ENCODE measurements at places on chromosomes 5 and 9.
A peak's percentile ranks its signal among the peaks of the same experiment; 100 is the strongest.

DNA sequence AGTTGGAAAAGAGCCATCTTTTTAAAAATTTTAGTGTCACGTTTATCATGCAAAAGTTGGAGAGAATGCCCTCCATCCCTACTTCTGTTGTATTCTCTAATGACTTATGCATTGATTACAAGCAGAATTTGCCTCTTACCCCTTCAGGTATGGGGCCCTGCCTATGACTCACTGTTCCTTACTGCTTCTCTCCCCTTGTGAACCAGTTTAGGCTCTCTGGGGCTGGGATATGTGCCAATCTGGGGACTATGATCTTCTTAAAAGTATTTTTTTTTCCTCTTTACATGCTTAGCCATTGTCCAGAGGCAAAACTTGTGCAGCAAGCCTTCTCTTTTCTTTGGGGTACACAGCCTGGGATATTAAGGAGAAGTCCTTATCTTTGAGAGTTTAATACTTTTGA lies 37.4 kb downstream of the CAMK4 start:
- DNase-seq, result no peak

DNA sequence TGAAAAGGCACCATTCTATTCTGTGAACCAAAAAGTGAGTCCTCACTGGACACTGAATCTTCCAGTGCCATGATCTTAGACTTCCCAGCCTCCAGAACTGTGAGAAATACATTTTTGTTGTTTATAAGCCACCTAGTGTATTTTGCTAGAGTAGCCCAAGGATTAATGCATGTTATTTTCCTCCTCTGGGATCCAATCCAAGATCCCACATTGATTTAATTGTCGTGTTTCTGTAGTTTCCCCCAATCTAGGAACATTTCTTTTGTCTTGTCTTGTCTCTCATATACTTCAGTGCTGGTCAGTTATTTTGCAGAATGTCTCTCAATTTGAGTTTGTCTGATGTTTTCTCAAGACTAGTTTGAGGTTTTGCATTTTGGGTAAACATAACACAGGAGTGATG lies 36.4 kb downstream of the GDNF start:
- peak; percentile 17 for DNase-seq

GRCh38 chr9:127966416-127967150 lies 14.2 kb downstream of the EEIG1 start:
- no peak for DNase-seq

- no peak for DNase-seq
These were observed 367.2 kb downstream of the MLLT3 start for GRCh38 chr9:20255052-20255451.

DNA sequence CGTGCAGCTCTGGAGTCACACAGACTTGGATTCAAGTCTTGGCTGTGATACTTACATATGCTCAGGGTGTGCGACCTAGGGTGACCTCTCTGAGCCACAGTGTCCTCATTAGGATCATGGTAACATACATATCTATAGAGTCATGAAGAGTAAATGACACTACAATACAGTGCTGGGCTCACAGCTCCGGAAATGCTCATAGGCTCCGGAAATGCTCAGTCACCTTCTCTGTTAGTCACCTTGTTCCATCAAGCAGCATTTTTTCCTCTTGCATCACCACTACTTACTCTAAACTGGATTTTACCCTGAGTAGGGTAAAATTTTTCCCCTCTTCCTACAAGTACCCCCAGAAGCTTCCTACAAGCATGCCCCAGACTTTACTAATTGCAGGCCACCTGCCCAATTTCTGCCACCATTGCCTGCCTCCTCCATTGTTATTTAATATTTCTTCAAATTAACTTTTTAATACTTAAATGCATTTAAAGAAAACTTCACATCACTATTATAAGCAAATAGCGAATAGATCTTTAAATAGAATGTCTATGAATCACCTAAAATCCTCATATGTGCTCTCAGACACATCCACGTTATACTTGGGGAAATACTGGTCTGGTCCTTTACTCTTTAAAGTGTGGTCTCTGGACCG lies 147.6 kb upstream of the SPRY4 start:
- DNase-seq, result peak; percentile 86

DNA sequence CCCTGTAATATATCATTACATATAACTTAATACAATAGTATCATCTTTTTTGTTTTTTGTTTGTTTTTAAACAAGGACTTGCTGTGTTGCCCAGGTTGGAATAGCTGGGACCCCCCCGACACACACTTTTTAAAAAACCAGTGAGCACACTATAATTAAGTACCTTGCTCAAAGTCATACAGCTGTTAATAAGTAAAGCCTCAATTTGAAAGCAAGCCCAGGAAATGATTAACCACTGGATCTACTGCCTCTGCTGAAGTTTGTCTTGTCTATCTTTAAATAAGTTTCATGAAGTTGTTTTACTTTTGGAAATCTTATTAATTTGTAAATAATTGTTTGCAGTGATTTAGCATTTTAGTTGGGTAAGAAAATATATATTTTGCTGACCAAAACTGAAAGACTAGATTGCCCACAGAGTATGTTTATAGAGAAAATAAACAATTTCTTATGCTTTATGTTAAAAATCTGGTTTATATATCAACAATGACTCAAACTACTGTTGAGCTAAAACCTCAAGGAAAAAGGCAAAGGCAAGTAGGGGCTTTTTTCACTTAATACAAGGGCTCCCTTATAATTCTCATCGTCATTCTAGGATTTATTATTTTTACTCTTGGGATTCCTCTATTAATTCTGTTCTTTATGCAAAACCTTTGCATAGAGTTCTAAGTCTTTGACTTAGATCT lies 5.8 kb upstream of the CARNMT1 start:
- DNase-seq, result no peak

DNA sequence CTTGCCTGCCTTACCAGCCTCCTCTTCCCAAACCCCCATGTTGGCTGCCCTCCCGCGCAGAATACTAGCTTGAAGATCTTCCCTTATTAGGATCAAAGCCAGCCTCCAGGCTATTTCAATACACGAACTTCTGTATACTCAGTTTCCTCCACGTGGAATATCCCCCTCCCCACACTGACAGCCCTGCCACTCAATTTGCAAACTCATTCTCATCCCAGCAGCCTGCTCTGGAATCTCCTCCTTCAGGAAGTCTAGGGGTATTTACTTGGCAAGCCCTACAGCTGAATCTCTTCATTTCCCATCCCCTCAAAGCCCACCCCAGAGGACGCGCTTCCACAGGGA lies 157.0 kb upstream of the SMIM23 start:
- no peak for DNase-seq

- DNase-seq, result no peak
These were observed 603 bp downstream of the SAXO1 start for GRCh38 chr9:19032406-19032805.

GRCh38 chr5:139243425-139243970 lies 45.3 kb upstream of the SIL1 start:
- peak; percentile 69 for DNase-seq

DNA sequence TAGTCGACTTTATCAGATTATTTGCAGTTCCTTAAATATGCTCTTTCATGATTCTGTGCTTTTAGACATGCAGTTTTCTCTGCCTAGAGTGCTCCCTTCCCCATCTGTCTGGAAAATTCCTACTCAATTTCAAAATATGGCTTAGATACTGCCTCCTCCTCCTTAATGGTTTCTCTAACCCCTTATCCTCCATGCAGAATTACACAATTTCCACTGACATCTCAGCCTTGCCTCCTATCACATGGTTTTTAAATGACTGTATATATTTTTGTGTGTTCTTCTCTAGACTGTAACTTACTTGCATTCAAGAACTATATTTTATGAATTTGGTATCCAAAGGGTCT lies 85.2 kb downstream of the SLC44A1 start:
- DNase-seq, result peak; percentile 27

DNA sequence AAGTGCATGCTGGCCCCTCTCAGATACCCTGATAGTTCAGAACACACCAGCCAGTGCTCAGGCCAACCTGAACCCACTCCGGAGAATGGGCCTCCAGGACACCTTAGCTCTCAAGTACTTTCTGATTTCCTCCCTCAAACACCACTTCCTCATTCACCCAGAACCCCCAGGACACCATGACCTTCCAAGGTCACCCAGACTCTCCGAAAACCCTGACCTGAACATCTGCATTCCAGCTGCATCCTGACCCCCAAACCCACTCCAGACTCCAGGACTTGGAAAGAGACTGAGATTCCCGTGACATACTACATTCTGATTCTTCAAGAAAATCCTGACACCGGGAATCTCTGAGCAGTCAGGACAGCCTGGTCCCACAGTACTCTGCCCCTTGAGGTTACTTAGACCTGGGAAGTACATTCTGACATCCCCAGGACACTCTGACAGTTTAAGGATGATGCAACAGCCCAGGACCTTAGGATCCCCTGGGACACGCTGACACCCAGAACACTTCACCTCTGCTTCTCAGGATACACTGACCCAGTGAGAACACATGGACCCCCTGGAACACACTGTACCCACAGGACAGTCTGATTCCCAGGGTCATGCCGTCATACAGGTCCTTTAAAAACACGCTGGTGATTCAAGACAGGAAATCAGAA lies 747 bp upstream of the PROP1 start:
- DNase-seq, result no peak

GRCh38 chr5:150999704-151000442 lies 20.5 kb upstream of the GPX3 start:
- no peak for DNase-seq

GRCh38 chr9:127129718-127130085 lies 7.3 kb upstream of the ANGPTL2 start:
- no peak for DNase-seq

DNA sequence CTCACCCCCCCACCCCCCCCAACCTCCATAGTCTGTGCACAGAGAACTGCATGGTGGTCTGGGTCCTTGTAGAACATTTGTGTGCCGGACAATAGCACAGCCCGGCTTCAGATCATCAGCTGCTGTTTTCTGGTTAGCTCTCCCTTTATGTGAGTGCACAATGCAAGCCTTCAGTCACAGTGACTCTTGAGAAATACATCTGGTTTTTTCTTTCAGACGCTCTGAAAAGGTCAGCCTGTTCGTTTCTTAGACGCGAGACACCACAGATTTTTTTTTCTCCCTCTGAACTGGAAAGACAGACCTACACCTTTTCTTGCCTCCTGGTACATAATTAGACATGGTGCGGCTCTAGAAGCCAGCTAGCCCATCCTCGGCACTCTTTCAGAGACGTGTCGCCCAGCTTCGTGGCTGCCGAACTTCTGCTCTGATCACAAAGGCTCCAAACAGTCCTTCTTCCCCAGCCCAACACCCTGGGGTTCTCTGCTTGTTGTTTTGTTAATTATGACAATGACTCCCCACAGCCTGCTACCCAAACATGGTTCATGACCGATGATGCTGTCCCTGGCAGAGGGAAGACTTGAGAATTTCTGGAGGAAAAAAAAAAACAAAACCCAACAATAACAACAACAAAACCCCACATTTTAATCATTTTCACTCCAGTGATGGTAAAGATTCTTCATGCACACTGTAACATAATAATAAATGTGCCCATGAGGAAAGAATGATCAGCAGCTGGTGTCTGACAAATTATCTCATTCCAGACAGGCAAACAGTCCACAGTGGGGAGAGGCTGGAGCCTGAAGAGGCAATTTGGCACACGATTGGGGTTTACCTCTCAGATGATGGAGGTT lies 241.4 kb upstream of the ZNF462 start:
- peak; percentile 15 for DNase-seq

DNA sequence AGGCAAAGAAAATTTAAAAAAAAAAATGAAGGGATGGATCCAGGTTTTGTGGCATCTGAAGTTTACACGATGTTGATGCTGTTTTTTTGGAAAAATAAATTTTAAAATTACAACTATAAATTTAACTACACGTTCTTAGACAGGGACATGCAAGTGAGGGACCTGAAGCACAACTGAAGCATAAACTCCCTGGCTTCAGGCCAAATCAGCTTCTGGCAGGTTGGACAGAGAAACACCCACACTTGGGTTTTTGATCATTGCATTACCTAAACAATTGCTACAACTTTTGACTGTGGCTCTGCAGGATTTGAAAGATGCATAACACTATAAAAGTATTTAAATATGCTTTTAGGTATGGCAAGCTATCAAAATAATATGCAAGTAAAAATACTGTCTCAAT lies 1318.3 kb upstream of the DMAC1 start:
- no peak for DNase-seq

DNA sequence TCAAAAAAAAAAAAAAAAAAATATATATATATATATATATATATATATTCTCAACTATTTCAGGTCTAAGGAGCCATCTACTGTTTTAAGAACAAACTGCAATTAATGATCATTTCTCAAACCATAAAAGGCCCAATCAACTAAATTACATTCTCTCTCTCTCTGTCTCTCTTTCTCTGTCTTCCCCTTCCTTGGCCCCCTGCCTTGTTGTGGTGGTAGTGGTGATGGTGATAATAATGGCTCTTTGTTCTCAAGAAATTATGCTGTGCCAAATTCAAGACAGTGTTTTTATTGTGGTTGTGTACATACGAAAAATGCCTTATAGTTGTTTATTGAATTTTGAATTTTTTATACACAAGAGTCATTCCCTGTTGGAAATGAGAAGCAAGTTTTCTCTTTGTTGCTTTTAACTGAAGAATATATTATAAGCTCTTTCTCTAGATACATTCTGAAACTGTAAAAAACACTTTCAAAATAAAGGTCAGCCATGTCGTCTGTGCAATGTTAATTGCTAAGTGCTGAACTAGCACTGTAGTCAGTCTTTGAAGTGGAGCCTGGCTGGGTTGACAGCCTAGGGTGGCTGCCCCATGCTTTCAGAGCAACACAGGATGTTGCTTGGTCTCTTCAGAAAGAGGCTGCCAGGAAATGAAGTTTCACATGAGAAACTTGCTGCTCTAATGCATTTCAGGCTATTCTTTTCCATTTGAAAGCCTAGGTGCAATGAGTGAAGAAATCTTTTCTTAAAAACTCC lies 96.0 kb downstream of the HINT1 start:
- DNase-seq, result no peak

DNA sequence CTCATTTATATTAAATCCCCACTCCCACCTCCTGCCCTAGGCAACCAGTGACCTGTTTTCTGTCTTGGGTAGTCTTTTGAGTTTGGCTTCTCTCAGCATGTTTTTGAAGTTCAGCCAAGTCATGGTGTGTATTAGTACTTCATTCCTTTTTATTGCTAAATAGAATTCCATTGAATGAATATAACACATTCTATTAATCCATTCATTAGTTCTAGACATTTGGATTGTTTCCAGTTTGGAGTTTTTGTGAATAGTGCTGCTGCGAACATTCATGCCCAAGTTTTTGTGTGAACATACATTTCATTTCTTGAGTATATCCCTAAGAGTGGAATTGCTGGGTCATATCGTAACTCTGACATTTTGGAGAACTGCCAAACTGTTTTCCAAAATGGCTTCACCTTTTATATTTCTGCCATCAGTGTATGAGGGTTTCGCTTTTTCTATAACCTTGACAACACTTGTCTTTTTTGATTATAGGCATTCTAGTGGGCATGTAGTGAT lies 2.7 kb downstream of the ZNF346 start:
- DNase-seq, result peak; percentile 66

DNA sequence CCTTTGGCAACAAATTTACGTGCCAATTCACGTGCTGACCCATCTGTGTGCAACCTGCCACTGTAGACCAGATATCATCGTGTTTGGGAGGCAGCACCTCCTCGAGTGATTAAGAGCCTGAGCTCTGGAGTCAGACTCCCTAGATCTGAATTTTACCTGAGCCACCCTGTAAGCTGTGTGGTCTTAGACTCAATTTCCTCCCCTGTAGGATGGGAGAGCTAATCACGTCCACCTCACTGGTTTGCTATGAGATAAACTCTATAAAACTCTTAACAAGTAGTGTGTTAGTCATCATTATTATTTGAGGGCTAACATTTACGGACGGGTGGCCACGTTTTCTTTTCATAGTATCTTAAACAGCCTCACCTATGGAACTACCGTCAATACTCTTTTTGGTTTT lies 220.0 kb upstream of the ADAMTSL1 start:
- DNase-seq, result no peak

Data from AG10803 (cell line).